ENCODE measurements at places on chromosomes 2 and 18.
A peak's percentile ranks its signal among the peaks of the same experiment; 100 is the strongest.

DNA sequence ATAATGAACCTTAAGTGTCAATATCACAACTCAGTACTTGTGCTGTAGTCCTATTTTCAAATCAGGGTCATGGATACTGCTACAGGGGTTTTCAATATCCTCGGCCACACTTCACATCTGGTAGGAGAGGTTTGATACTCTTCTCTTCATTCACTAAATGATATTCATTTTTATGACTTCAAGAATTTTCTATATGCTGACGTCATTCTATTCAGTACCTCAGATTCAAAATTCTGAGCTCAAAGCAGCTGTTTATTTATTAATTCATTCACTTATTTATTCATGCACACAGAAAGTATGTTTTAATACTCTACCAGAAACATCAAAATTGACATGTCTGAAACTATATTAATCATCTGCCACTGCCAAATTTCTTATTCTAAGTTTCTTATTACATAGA, 866.9 kb upstream of the LRRTM1 start:
- no peak for DNase-seq

- peak; percentile 75 for DNase-seq
Measured at GRCh38 chr2:128236491-128237035, 82.1 kb downstream of the HS6ST1 start.

DNA sequence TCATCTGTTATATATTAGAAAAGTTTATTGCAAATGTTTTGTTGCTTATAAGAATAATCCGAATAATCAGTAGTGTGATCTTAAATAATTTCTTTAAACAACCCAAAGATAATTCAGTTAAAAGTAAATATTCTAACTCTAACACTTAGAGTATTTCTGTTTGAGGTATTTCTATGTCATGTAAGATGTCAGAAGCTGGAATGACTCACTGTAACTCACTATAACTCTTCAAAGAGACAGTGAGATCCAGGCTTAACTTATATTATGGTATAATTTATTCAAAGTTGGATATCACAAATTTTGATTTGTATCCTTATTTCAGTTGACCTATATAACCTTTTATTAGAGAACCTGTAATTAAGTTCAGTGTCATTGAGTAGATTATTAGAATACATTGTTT, 6.9 kb downstream of the MBD5 start:
- DNase-seq = no peak

- DNase-seq = no peak
Measured at GRCh38 chr2:11499081-11499743, 33.3 kb upstream of the E2F6 start.

- DNase-seq = no peak
Measured at GRCh38 chr2:11703700-11704099, 33.7 kb upstream of the NTSR2 start.

DNA sequence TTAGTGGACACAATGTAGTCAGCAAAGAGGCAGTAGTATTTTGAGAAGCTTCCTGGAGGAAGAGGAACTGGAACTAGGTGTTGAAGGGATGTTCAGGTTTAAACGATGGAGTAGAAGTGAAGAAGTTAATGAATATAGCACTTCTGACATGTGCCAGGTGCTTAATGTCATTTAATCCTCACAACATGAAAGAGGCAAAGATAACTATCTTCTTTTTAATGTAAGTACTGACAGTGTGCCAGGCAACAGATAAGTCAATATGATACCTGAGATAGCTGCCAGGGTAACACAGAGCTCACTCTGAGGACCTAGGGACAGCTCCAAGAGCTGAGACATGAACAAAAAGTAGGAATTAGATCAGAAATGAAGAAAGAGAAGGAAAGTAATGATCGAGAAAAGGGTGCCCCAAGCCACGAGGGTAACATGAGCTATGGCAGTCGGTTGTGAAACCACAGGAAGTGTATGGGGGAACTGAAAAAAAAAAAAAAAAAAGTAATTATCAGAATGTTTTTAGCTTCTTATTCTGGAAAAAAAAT, 140.7 kb downstream of the RNF144A start:
- no peak for DNase-seq

GRCh38 chr2:205715831-205716525, 33.7 kb downstream of the NRP2 start:
- no peak for DNase-seq

DNA sequence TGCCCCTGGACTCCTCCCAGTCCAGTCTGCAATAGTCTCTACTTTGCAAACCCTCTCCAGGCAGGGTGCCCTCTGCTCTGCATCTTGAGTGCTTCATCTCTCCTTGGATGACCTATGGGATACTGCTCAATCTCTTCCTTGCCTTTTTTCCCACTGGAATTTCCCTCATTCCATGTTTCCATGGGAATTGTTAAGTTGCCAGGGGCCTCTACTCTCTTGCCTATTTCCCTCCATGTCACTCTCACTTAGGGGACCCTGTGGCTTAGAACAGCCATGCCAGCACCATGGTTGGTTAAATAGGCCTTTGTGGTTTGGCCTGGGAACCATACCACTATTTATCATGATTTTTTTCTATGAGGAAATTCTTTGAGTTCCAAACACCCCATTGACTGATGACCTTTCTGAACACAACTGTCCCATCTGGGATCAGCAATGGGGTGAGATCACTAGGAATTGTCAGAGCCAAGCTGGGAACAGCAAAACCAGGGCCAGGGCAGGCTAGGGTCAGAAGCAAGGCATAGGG, 91.4 kb upstream of the RBMS1 start:
- peak; percentile 60 for DNase-seq

DNA sequence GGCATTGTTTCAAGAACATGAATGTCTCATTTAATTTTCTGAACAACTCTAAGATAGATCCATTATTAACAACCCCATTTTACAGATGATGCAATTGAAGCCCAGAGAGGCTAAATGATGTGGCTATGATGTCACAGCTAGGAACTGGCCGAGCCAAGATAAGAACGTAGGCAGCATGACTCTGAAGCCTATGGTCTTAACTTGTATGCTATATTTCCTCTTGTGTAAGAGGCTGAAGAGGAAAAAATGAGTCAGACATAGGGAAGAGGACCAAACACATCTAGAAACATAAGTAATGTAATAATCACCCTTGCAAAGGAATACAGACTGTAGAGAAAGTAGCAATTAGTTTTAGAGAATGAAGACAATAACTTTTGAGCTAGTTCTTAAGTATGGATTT, 416.8 kb downstream of the FIGN start:
- DNase-seq = no peak

- no peak for DNase-seq
Measured at GRCh38 chr2:159215116-159215515, 71.4 kb downstream of the WDSUB1 start.

GRCh38 chr2:216109962-216110614, 940 bp downstream of the XRCC5 start:
- no peak for DNase-seq

GRCh38 chr2:138432971-138433370, 68.6 kb upstream of the SPOPL start:
- no peak for DNase-seq

GRCh38 chr2:20110383-20110782, 59.0 kb upstream of the LAPTM4A start:
- no peak for DNase-seq

DNA sequence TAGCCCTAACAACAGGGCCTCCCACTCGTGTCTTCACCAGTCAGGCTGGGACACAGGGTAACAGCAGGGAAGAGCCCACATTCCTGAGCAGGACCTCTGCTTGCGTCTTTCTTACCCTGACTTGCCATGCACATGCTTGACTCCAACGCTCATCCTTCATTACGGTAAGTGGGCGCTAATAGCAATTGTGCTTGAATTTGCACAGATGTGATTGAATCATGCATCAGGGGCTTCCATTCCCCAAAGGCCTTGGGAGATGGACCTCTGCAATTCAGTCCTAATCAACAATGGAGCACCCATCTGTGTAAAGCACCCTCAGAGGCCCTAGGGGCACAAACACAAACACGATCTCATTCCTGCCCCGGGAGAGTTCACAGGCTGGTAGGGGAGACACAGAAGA, 13.5 kb downstream of the TEX51 start:
- DNase-seq = no peak

- no peak for DNase-seq
Measured at GRCh38 chr2:134073023-134073422, 180.8 kb upstream of the MGAT5 start.

GRCh38 chr18:10036479-10036878, 122.7 kb downstream of the VAPA start:
- DNase-seq = no peak

- DNase-seq = no peak
Measured at GRCh38 chr2:105627534-105627933, 117.2 kb upstream of the NCK2 start.

- no peak for DNase-seq
Measured at GRCh38 chr2:230921806-230922595, 3.0 kb downstream of the GPR55 start.

DNA sequence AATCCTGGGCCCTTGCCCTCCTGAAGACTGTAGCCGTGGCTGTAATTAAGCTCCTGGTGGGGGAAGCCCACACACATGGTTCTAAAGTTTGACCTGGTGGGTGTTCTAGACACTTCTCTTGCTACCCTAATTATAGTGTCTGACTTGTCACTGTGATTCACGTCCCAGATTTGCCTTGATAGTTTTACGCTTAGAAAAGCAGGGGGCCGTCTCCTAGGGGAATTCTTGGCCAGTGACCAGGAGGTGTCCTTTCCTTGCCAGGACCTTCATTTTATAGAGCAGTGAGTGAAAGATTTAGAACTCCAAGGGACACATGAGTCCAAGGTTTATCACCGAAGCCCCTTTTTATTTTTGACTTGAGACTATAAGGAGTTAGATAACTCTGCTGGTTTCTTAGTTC, 9.0 kb downstream of the TMEM214 start:
- DNase-seq = no peak

GRCh38 chr2:218168016-218168415, 1.3 kb upstream of the CXCR1 start:
- DNase-seq = no peak

DNA sequence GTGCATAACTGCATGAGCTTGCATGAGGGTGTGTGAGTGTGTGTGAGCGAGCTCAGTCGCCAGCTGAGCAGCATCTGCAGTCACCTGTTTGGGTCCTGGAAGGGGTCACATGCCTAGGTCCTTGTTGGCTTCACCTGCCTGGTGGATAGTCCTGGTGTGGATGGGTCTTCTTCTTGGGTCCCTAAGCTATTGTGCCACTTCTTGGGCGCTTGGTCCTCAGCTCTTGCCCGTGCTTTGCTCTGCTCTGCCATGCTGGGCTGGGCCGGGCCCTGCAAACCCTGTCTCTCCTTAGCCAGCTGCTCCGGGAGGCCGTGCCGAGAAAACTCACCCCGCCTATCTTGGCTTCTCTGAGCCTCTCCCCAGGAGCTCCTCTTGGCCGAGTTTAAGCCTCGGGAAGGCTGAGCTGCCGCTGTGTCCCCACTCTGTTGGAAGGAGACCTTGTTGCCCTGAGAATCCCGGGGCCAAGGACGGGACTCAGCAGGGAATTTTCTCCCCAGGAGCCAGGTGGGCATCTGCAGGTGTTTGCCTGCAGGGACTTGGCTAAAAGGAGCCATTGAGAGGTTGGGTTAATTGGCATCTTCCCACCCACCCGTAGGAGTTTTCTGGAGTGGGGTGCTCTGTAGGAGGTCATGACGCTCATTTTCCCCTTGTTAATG, 300.8 kb downstream of the NDUFA10 start:
- no peak for DNase-seq

GRCh38 chr2:197804758-197805714, 643 bp downstream of the PLCL1 start:
- no peak for DNase-seq

DNA sequence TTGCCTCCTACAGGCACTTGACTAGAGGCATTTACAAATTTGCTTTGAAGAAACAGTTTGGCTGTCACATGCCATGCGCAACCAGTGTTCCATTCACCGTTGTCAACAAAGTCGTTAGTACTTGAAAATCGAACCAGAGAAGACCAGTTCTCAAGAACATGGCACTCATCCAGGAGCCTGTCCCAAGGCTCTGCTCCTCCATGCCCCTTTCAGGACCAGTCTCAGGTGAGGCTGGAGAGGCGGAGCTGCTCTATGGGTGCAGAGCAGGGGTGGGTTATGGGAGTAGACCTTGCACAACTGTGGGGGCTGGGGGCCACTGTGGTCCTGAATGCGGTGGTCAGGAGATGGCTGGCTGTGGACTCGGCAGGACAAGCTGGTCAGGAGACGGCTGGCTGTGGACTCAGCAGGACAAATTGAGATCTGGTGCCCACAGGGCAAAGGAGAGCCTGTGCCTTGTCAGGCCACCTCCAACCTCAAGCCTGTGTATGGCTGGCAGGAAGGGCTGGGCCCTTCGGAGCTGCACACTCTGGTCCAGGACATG, 12.3 kb upstream of the ATP9B start:
- no peak for DNase-seq

DNA sequence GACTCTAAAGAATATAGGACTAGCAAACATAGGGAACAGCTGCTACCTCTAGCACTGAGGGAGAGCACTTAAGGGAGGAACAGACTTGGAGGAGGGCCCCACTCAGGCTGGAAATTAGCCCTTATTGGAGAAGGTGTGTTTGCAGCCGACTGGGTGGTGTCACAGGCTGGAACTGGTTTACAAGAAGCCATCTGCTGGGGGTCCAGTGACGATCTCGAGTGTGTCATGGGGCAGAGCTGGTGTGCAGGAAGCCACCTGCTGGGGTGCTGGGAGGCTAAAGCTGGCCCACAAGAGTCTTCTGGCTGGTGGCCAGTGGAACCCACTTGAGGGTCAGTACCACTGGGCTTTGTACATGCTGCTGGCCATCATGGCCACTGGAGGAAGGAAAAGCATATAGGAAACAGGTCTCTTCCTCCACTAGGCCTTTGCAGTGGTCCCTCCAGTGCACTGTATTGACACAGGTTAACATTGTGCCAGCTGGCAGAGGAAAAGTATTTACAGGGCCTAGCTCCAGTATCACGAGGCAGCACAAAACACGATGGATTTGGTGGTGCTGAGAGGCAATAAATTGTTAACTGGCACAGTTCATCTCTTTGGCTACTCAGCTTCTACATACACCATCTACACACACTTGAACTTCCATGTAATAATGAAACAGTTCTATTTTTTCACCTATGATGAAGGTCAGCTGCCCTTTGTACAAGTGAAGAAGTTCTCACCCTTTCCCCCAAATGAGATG, 43.6 kb downstream of the MAP3K20 start:
- DNase-seq = no peak

DNA sequence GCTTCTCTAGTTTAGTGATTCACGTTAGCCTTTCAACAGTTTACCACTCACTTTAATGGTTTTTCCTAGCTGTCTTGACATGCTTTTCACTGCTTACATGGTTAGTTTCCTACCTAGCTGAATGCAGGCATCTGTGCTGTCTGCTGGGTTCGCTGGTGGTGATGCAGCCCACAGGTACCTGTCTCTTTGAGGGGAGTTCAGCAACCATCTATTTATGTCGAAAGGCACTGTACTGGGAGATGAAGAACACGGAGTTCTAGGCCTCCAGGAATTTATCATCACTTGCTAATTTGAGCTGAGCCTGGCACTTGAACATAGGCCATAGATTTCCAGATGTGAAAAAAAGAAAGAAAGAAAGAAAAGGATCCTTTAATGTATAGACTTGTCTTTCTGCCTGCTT, 148.5 kb downstream of the NEDD4L start:
- DNase-seq = no peak

GRCh38 chr2:71559080-71559827, 105.9 kb downstream of the DYSF start:
- no peak for DNase-seq

- no peak for DNase-seq
Measured at GRCh38 chr2:235077046-235077445, 125.2 kb downstream of the SH3BP4 start.
